DMS53 (cell line): ENCODE measurements at places on chromosomes 7 and 10.

GRCh38 chr10:52313933-52314821 is at the start of gene DKK1:
Gene DKK1 (plus strand): TSS chr10:52314281. CDS start chr10:52314435, 154 bp downstream.
- DNase-seq = peak; percentile 92

GRCh38 chr7:2542916-2543871 is 12.1 kb downstream of the BRAT1 start:
- no peak for DNase-seq

- DNase-seq = no peak
Measured at GRCh38 chr7:157841773-157842370, 505.1 kb downstream of the DNAJB6 start.

GRCh38 chr7:134752006-134752760 is 27.3 kb upstream of the CALD1 start:
- peak; percentile 40 for DNase-seq

- DNase-seq = no peak
Measured at GRCh38 chr10:110684800-110685446, 40.8 kb downstream of the RBM20 start.

DNA sequence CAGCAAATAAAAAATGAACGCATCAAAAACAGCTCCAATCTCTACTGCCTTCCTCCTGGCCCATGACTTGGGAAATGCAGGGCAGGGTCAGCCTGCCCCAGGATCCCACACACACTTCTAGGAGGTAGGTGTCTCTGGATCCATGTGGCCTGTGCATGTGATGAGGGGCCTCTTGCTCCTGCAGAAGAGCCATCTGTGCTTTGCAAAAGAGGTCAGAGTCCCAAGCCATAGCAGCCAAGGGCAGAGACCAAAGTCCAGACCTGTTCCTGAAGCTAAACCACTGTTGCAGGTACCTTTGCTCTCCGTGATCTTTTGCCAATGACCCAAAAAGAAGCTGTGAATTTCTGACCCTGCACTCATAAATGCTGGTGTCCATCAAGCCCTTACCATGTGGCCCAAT is 57.1 kb downstream of the KCNMA1 start:
- DNase-seq = no peak

GRCh38 chr10:77027576-77027975 is 610.0 kb downstream of the KCNMA1 start:
- no peak for DNase-seq

- no peak for DNase-seq
Measured at GRCh38 chr10:70228491-70228890, 4.7 kb downstream of the PPA1 start.

DNA sequence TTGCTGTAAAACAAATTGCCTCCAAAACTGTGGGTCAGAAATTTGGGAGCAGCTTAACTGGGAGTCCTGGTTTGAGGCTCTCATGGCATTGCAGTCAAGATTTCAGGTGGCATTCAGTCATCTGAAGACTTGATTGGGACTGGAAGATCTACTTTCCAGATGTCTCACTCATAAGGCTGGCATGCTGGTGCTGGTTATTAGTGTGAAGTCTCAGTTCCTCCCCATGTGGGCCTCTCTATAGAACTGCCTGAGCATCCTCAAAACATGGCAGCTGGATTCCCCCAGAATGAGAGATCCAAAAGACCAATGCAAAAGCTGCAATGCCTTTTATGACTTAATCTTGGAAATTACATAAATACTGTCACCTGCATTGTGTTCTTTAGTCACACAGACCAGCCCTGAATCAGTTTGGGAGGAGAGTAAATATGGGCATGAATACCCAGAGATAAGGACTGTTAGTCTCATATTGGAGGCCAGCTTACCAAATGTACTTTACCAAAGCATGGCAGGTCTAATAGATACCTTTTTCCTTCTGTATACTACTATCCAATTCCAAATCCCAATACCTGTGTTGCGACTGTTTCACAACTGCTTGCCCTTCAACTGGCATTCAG is 6.5 kb upstream of the HERPUD2 start:
- no peak for DNase-seq
